A549 treated with CpdA at 1 μM for 4 hours (cell line): ENCODE measurements at places on chromosomes 7 and 10. TPM values are rescaled to one million over a fixed set of nuclear protein-coding genes. Genes with fewer than 3 reads are reported as not detected.

The ERCC6 gene
- total RNA-seq, result 5.3 to 7.5 TPM (median 5.3 TPM) in 5 replicates

The VSTM4 gene
- total RNA-seq, result 0.34 to 0.54 TPM (median 0.39 TPM) in 5 replicates

The GRM8 gene
- 0.11 to 0.15 TPM in 2 of 5 replicates, not detected in the others for total RNA-seq

The IFIT1B gene
- not detected in 5 replicates for total RNA-seq

The GATA3 gene
- 6.0 to 7.2 TPM (median 6.5 TPM) in 5 replicates for total RNA-seq

The SPDYE16 gene
- total RNA-seq, result not detected in 5 replicates
